ENCODE measurements at places on chromosomes 6 and 20.

DNA sequence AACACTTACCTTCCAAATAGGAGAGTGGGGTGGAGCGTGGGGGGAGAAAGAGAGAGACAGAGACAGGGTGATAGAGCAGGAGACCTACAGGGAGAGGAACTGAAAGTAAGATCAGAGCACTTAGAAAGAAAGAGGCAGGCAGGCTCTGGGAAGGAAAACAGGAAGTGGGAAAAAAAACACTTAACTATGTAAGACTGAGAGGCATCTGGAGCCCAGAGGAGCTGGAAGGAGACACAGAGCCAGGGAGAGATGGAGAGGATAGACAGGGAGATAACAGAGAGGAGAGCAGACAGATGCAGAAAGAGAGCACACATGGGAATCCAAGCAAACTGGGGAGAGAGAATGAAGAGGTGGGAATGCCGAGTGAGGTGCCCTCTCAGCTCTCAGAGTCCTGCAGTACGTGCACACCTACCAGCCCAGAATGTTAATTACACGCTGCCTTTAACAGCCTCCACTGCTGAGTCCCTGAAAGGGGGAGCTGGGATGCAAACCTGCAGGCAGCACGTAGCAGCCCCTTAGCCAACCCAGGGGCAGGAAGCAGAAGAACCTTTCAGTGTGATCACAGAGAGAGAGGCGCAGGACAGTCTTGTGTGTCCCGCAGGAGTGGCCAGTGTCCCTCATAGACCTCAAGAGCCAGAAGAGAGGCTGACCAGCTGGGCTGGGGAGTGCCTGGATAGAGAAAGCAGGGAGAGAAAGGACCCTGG lies 132.7 kb upstream of the LRFN2 start:
- no peak for DNase-seq

DNA sequence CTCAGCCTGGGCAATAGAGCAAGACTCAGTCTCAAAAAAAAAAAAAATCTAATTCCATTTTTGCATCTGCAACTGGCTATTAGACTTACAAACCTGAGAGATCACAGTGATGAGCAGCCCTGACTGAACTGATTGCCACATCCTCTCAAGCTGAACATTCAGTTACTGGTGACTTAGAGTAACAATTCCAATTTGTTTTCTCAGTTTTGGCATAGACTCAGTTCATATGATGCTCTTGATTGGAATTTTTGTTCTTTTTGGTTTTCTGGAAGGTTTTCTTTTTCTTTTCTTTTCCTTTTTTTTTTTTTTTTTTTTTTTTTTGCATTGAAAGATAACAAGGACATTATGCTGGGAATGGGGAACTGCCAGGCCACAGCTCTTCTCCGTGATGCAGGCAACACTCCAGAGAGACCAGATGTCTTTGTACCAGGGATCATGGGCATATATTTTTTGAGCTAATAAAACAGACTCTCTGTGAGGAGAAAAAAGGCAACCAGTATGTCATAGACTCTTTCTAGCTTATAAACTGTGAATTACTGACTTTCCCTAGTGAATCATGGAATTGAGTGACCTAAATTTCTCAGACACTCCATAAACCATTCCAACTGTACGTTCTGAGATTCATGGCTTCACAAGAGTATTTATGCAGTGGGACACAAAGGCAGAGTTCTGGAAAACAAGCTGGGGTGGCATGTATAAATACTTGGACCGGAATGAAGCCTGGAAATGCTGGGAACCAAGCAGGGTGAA lies 86.0 kb upstream of the SLC2A12 start:
- DNase-seq, result no peak

DNA sequence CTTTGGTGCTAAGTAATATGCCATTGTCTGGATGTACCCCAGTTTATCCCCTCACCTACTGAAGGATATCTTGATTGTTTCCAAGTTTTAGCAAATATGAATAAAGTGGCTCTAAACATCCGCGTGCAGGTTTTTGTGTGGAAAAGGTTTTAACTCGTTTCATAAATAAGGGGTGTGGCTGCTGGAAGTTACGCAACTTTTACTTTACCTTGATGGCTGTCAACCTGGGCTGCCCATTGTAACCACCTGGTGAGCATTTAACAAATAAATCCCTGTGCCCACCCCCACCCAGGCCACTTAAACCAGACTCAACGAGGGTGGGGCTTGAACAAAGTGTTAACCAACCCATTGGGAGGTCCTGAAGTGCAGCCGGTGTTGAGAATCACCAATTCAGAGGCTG lies 187.8 kb downstream of the NRN1 start:
- no peak for DNase-seq

DNA sequence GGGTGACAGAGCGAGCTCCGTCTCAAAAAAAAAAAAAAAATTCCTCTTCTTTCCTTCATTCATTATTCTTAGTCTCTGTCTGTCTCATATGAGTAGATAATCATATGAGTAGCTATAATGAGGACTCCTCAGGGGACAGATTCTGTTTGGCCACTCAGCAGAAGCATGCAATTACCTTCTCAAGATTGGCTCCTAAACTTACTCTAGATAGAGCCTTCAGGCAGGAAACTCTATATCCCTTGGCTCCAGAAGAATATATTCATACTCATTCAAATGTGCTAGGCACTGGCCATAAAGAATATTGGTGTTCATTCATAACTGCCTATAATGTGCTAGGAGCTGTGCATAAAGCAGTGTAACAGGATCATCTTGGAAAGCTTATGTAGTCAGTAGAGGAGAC lies 2.2 kb upstream of the ACAT2 start:
- no peak for DNase-seq

DNA sequence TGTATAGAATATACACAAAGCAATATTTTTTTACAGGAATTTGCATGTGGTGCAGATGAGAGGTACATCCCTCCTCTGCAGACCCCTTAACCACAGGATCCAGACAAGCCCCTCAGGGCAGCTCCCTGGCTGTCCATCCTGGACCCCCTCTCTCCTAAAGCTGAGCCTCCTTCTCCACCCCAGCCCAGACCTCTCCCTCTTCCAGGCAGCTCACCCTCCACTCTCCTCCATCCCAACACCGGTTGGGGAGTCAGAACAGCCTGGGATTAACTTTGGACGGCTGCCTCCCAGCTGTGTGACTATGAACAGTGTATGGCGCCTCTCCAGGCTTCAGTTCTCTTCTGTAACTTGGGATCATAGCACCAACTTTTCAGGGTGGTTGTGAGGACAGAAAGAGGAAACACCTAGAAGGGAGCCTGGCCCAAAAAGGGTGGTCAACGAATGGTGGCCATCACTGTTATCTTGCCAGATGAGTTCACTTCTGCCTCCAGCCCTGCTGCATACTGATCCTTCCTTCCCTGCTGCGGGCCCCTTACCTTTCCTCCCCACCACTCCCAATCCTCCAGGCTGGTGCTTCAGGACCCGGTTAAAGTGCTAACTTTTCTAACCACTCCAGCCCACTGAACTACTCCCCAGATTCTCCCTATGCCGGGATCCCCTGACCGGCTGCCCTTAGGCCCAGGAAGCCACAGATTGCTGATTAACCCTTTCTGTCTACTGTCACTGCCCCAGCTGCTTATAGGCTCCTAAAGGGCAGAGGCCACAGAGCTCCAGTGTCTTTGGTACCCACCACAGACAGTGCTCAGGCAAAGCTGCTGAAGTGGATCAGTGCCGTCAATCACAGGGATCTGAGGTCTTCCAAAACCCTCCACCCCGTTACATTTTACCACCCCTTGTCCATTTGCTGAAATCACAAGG lies 55.9 kb downstream of the GPR6 start:
- no peak for DNase-seq

DNA sequence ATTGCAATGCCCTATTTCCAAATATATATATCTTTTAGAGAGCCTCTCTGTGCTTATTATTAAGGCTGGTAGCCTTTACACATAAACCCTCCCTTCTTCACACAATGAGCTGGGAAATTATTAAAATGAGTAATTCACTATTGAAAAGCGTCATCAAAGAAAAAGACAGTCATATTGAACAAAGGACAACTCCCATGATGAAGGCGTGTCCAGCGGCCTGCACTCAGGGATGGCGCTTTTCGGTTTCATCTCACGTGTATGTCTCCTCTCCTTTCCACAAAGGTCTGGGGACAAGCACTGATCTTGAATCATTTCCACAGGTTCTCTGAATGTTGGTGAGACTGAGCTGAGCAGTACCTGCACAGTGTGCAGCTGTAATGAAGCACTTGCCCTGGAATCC lies 3.5 kb downstream of the SERPINB9 start:
- no peak for DNase-seq

DNA sequence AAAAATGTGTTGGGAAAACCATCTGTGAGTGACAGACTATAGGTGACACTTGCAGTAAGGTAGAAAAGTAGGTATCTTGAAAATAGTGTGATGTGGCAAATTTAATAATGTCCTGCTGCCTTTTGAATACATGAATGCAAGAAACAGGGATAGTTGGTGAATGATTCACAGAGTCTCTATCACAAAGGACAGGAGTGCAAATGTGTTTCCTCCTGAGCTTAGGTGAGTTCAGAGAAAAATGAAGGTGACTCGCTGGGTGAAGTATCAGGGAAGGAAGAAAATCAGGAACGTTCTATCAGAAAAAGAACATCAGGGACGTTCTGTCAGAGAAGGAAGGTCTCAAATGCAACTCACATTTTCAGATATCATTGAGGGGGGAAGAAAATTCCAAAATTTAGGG lies 557.8 kb upstream of the SLC35B3 start:
- no peak for DNase-seq

All from stimulated activated CD8-positive, alpha-beta memory T cell treated with anti-CD3 and anti-CD28 coated beads, Interleukin-15, amount 100 ng/mL, for 24 hours (primary cell).